ENCODE measurements at places on chromosomes 7 and 10. TPM values are rescaled to one million over a fixed set of nuclear protein-coding genes. Genes with fewer than 3 reads are reported as not detected.

- DNase-seq: no peak
Measured at GRCh38 chr10:115051216-115051615, 41.9 kb upstream of the ATRNL1 start.

DNA sequence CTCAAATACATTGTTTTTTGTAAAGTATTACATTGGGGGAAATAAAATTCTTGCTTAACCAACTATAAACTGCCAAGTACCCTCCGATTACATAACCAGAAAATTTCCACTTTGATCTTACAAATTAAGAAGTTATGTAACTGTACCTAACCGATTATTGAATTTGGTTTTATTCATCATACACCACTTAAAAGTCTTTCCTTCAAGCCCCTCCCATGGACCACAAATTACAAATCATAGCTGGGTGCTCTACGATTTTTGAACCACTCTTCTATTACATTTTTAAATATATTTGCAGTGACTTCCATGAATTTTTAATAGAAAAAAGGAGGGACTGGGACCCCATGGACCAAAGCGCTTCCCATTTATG is 630 bp downstream of the ZNF680 start:
- DNase-seq: no peak

Gene SPDYE16
- 0.23 TPM for polyA plus RNA-seq

Gene ZNF736
- polyA plus RNA-seq: 3.5 TPM

Gene UNCX
- not detected for polyA plus RNA-seq

Measured in urinary bladder (tissue), 4 donors.